ENCODE measurements at places on chromosomes 7 and 10.
A peak's percentile ranks its signal among the peaks of the same experiment; 100 is the strongest.

DNA sequence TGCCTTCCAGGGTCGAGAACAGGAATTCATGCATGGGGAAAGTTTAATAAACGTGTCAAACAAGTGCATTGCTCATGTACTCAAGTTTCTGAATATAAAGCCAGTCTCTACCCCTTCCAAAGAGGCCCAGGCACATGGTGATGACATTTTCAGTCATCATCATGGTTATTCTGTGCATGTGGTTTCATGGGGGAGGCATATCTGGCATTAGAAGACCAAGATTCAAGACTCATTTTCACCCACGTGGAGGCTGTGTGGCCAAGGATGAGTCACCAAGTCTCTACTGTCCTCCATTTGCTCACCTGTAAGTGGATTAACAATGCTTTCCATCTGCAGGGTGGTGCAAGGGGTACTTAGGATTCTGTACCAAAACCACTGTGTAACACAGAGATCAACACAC is 34.0 kb upstream of the CNPY1 start:
- no peak for DNase-seq

DNA sequence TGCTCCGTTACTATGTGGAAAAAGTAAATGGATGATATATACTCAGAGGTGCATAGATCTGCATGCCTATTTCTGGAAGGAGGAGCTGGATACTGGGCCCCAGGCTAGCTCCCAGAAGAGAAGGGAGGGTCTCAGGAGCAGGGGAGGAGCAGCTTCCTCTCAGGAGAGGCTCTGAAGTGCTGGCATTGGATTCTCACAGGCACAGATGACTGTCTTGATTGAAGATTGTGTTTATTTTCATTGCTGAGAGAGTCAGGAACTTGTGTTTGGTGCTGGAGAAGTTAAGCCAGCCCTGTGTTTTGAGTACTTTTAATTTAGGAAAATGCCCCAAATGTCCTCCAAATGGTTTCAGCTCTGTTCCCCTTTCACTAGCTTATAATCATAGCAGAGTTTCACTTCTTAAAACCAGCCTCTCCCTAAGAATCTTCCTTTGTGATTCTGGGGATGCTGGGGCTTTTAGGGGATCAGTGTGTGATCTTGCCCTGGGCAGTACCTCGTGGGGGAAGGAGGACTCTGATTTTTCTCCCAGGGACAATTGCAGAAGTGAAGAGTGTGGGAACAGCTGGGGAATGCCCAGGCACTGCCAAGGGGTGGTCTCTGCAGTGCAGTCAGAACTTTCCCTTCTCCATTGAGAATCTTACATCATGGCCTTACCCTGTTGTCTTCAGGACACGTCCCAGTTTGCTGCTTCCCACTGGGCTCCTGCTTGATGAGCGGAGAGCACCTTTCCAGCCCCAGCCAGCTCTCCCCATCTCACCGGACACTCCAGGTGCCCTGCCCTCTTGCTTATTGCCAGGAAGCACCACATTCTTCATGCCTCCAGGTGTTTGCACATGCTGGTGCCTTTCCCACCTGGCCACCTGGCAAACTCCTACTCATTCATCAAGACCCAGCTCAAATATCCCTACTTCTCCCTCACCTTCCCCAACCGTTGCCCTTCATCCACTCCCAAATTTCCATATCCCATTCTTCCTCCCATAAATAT is 102.8 kb downstream of the ARHGAP22 start:
- no peak for DNase-seq

DNA sequence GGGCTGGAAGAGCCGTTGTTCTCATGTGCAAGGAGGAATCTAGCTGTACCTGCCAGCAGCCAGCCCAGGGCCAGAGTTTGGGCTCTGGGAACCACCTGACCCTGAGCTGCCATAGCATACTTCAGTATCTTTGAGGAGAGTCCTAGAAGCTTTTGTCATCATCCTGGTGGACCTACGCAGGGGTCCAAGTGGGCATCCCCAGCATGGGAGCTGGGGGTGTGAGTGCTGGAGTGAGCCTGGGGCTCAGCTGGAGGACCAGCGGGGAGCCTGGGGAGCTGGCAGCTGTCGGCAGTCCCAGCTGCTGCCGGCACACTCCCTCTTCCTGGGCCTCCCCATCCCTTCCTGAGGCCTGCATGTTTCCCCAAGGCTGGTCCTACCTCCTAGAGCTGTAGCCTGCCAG is 32.5 kb downstream of the C10orf105 start:
- DNase-seq: no peak

DNA sequence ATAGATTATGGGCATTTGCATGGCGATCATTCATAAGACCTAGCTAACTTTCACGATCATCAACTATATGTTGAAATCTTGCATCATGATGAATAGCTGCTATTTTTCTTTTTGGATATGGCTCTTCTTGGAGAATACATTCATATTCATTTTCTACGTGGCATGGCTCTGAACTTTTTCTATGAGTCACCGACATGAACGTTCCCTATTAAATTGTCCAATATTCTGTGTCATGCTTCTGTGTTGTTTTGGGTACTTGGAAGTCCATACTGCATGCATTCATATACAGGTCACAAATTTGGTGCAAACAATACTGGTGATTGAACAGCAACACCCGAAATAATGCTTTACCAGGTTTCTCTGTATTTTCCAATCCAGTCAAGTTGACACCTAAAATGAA is 37.9 kb upstream of the ANKRD1 start:
- DNase-seq: no peak

DNA sequence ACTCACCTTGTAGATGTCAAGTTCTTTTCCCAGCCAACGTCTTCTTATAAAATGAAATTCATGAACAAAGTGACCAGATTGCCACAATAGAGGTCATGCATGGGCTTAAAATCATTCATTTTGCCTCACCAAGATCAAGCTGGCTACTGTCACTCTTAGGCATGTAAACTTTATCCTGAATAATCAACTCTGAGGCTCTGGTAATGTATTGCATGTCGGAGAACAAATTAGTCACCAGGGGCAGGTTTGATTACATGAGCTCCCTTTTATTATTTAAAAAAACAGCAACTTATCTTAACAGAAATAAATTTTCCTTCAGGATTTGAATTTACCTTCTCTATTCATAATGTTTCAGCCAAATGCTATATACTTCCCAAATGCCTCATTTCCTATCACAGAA is 112.9 kb upstream of the SP4 start:
- no peak for DNase-seq

- DNase-seq: peak; percentile 56
Measured at GRCh38 chr10:4721999-4722753, 103.8 kb upstream of the AKR1E2 start.

DNA sequence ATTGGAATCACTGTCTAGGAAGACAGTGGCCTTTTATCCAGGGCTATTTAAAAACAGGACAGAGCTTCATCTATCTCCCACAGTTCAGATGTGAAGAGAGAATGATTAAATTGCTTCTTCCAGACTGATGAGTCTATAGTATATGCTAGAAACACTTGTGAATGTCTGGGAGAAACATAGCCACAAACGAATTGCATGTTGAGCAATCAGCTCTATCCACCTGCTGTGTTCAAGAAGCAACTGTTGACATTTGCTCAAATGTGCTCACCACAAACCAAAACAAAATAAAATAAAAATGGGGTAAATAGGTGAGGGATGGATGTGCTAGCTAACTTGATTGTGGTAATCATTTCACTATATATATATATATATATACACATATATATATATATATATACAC is 195.1 kb downstream of the HECW1 start:
- DNase-seq: peak; percentile 7

- DNase-seq: no peak
Measured at GRCh38 chr7:4051696-4052095, 630.4 kb upstream of the FOXK1 start.

- DNase-seq: no peak
Measured at GRCh38 chr10:4983615-4984216, 19.9 kb downstream of the AKR1C2 start.

DNA sequence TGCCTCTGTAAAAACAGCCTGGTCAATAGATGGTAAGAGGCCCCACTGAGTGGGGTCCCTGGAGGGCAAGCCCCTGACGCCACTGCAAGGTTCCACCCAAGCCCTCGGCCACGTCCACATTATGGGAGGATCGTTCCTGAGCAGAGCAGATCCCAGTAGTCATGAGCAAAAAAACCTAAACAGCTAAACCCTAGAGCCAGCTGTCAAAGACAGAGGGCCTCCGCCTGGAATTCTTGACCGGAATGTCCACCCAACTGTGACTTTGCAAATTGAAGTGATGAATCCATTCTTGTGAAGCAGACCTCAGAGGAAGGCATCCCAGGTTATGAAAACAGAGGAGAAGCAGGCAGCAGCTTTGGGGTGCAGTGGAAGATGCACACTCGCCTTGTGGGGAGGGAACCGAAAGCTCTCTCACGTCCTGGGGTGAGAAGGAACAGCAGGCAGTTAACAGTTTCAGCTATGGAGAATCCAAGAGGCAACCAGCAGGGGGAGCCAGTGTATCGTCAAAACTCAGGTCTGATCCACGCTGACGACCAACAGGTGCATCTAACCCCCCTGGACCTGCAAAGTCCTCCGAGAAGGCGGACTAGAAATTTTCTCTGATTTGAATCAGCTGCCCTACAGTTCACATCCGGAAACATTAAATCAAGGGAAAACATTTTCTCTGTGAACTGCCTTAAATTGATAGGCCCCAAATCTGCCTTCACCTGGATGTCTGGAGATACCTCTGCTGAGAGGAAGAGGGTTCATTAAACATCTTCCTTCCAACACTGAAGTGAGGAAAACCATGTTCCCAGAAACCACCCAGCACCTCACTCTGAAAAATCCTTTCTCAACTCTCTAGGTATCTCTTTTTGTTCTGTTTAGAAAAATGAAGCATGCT is 139.1 kb upstream of the PFKP start:
- DNase-seq: peak; percentile 44

DNA sequence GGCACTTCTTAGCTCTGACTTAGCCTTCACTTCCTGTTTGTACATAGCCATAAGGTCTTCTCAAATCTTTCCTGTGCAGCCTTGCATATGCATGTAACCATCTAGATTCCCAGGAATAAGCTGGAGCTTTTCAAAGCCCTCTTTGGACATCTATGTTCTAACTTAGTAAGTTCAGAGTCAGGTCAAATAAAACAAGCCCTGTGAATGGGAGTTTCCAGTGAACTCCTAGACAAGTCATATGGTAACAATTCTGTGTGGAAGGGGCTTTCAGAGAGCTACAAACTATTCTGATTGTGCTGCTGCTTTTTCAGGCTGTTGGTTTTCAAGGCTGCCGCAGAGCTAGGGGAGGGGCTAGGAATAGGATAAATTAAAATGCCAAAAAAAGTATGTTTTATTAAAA is 208.4 kb upstream of the AKR1E2 start:
- no peak for DNase-seq

DNA sequence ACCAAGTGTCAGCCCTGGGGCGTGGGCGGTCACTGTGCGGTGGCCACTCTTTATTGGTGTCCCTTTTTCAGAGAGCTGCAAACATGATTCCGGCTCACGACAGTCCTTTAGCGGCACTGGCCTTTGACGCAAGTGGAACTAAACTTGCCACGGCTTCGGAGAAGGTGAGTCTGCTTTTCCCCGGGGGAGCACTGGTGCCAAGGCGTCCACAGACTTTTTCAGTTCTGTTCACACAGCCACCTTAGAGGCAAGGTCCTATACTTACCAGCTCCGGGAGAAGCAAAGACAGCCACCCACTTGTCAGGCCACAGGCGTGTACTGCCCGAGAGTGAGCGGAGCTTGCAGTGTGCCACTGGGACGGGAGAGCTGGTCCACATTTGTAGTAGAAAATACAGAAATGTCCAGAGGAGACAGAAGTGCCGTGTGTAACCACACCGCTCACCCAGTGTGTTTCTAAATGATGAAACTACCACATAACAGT is 27.9 kb downstream of the WIPI2 start:
- no peak for DNase-seq

GRCh38 chr10:124565565-124566221 is 104.1 kb downstream of the LHPP start:
- no peak for DNase-seq

- no peak for DNase-seq
Measured at GRCh38 chr7:69172357-69173077, 425.8 kb upstream of the AUTS2 start.

- no peak for DNase-seq
Measured at GRCh38 chr10:52561322-52561721, 211.3 kb downstream of the MBL2 start.

GRCh38 chr10:45371560-45371959 is 2.5 kb upstream of the ALOX5 start:
- DNase-seq: no peak

- no peak for DNase-seq
Measured at GRCh38 chr10:77889277-77889903, 37.2 kb downstream of the DLG5 start.

- no peak for DNase-seq
Measured at GRCh38 chr7:18231854-18232253, 204.2 kb upstream of the PRPS1L1 start.
